ENCODE measurements at places on chromosomes 3 and 15.

DNA sequence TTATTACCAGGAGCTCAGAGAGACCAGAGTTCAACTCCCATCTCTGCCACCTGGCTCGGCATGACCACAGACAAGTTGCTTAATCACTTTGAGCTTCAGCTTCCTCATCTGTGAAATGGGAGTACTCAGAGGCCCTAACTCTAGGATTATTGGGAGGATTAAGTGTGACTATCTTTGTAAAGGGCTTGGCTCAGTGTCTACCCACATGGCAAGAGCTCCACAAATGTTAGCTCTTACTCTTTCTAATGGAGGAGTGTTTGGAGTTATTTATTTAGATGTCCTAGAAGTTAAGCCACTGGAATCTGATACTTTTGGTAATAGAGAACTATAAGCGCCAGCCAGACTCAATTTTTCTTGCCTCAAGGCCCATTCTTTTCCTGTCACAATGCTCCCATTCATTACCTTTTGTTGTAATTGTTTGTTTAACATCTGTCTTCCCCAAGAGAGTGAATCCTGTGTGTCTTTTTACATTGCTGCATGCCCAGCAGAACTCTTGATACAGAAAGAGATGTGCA, 12.3 kb upstream of the LMCD1 start:
- DNase-seq = peak; percentile 60

DNA sequence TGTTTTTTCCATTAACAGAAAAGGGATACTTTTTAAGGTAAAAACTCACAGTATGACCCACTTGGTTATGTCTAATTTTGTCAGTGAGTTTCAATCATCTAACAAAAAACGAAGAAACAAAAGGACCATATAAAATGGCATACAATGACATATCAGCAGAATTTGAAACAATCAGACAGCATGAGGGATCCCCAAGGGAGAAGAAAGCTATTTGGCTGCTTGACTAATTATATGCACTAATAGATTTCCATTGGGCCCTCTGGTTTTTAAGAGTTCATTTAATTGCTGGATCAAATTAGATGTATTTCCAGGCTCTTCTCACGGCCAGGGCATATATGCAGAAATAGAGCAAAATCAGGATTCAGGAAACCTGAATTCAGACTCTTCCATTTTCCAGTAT, 376.4 kb upstream of the GBE1 start:
- no peak for DNase-seq

DNA sequence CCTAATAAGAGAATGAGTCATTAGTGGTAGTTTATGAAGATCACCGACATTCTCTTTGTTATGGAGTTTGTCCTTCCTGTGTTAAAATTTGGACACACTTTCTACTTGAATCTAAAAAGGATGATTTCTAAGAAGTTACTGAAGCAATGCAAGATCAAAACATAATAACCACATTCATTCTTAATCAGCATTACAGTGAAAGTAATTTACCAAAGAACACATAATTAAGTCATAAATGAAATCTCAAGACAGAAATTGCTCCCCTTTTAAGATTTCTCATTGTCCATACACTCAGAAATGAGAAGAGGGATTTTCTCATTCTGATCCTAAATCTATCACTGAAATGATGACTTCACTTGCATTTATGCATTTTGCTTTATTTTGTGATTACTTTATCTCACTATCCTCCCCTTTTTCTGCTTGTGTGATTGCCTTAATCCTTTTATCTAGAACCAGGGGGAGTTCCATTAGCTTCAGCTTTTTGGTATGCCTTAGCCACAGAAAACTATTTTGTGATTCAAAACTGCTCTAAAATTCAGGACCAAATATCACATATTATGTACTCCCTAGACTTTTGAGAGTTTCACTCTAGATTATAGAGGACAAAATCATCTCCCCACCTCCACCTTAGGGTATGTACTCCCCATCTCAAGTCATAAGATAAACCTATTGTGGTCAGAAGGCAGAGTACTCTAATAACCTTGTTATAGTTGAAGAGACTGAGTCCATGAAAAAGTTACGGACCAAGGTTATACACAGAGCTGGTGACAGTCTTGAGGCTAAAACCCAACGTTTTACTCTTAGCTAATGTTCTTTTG, 817.6 kb upstream of the CFAP20DC start:
- no peak for DNase-seq

GRCh38 chr3:131250466-131250865, 131.1 kb upstream of the NUDT16 start:
- no peak for DNase-seq
